Nephron progenitor cell (in vitro differentiated cells): ENCODE measurements at places on chromosomes 5 and 9.

DNA sequence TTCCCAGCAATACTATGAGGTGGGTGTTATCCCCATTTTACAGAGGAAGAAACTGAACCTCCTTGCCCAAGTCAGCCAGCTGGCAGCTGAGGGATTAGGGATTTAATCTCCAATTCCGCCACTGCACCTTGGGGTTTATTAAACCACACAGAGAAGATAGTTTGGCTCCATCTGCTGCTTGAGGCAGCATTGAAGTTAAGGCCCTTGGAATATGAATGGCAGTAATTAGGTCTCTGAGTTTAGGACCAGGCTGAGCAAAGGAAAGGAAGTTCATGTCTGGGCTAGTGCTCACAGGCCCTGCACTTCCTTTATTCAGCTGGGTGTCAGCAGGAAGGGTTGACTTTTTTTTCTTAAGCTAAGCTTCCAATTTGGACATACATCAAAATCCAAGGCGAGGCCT, 86.9 kb upstream of the GDNF start:
- no peak for DNase-seq

DNA sequence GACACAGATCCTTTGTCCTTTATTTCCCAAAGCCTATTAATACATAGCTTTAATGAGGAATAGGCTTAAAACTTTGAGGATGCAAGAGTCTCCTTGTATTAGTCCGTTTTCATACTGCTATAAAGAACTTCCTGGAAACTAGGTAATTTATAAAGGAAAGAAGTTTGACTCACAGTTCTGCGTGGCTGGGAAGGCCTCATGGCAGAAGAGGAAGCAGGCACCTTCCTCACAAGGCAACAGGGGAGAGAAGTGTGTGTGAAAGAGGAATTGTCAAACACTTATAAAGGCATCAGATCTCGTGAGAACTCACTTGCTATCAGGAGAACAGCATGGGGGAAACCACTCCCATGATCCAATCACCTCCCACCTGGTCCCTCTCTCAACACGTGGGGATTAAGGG, 5.4 kb upstream of the CLK4 start:
- no peak for DNase-seq

DNA sequence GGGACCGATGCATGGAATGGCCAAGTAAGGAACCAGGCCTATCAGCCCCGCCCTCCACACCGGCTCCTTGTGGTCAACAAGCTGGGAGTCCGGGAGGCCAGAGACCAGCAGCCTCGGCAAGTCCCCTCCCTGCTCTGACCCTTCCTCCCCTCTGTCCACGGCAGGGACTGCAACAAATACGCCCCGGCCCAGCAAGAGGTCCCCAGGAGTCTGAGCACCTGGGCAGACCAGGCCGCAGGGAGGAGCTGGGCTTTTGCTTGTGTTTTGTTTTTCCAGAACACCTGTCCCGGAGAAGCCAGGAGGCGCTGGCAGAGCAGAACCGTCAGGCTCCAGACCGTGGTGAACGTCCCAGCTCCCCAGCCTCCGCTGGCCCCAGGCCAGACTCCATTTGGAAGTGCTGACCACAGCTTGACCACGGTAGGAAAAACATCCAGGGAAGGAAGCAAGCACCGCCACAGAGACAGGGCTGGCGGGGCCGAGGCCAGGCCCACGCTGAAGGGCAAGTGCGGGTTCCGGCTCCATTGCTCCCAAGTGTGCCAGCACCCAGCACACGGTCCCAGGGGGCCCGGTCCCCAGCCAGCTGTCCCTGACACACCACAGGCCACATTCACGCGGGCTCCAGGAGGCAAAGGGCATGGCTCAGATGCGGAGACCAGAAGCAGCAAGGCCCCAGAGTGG, 56.7 kb downstream of the VAV2 start:
- DNase-seq: no peak

GRCh38 chr5:175674731-175675346, 17.0 kb downstream of the HRH2 start:
- no peak for DNase-seq

DNA sequence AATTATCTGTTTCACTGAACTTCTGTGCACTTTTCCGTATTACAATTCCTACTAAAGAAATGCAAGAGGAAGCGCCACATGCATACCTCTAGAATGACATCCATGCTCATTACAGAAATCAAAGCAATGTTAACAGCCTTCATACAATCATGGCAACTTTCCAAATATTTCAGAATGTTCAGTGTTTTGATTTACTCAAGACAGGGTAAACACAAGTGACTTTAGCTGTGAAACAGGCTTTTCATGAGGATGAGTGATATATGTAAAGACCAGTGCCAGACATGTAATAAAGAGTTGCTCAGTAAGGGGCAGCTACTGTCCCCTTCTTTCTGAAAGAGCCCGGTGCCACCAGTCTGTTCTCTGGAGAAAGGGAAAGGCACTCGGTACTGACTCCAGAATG, 4.7 kb downstream of the BOD1 start:
- no peak for DNase-seq

- no peak for DNase-seq
Observed at GRCh38 chr9:6598249-6598725, 47.2 kb downstream of the GLDC start.

DNA sequence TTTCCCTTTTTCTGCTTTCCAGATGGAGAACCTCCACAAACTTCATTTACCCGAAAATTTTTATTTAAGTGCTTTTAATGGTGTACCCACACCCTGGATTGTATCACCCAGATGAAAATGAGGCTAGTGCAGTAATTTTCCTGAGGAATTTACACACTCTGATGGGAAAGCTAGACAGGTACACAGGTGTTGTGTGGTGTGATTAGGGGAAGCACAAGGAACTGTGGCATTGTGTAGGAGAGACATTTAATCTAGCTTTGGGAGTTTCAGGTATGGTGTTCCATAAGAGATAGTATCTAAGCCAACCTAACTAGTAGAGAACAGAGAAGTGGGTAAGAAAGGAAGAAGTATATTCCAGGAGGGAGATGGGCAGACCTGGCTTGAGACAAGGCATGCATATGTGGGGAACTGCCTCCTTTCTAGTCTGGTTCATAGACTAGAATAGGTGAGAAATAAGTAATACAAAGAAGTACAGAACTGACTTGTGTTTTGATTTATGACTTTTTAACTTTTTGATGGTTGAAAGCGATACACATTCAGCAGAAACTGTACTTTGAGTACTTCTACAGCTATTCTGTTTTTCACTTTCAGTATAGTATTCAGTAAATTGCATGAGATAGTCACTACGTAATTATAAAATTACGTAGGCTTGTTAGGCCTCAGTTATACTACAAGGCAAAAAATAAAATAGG, 22.9 kb upstream of the ROPN1L start:
- no peak for DNase-seq

DNA sequence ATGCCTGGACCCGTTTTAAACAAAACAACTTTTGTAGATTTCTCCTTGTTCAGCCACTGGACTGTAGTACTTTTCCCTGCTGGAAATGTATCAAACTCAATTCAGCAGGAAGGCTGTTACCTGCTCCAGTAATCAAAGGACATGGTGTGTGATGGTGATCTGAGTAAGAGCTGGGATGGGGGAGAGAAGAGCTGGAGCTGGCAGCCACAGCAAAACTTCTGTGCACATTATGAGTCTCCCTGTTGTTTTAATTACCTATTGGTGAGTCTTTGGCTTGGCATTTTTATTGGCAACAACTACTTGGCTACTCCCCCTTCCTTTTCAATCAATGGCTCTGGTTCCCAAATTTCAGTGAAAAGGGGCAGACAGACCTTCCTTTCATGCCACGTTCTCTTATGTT, 9.7 kb downstream of the NREP start:
- DNase-seq: no peak

- DNase-seq: no peak
Observed at GRCh38 chr5:132608107-132608506, 49.9 kb upstream of the IL13 start.

GRCh38 chr9:98539954-98540353, 168.8 kb downstream of the GABBR2 start:
- no peak for DNase-seq

DNA sequence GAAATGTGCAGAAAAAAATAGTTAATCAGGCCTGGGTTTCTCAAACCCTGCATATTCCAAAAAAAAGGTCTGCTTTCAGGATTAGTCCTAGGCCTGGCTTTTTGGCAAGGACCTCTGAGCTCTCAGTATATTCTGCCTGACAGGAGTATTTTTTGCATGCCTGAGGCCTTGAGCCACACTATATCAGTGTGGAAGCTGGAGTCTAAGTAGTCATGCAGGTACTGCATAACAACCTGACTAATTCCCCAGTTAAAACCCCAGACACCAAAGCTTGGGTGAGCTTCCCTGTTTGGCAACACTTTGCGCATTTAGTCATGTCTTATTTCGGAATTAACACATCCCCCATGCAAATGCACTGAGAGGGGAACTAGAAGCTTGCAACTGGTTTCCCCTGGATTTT, 359.5 kb downstream of the CETN3 start:
- DNase-seq: no peak
